Stimulated activated CD8-positive, alpha-beta memory T cell treated with anti-CD3 and anti-CD28 coated beads, Interleukin-15, amount 100 ng/mL, for 24 hours (primary cell): ENCODE measurements at places on chromosomes 2 and 18.

DNA sequence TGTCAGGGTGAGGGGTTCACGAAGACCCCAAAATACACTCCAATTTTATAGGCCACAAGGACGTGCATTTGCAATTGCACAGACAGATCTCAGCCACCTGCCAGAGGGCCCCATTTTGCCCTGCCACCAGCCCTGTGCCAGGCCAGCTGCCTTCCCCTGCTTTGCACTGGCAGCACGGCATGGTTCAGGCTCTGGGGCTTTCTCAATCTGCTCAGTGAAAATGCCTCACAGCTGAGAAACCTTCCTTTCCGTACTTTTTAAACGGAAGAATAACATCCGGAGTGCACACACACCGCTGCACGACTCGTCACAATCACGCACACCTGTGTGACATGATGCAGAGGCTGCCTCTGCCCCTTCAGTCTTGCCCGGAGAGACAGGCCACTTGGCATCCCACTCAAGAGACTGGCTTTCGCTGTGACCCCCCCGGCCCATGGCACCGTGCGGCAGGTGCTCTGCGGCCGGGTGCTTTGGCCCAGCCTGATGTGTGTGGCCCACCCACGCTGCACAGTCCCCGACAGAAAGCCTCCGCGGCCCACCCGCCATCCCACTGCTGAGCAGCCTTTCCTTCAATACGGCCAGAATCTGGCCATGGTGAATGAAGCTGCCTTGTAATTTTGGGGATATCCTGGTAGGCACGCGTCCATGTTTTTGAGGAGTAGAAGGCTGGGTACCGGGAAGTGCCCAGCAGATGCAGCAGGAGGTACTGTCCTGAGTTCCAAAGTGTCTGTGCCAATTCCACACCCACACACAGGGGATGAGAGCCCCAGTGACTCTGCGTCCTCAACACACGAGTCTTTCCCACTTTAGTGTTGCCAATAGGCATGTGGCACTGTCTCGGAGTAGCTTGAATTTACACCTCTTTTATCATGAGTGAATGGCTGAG lies 88.8 kb downstream of the USP40 start:
- DNase-seq = no peak

- DNase-seq = no peak
Measured at GRCh38 chr2:72395096-72395495, 247.4 kb upstream of the CYP26B1 start.

DNA sequence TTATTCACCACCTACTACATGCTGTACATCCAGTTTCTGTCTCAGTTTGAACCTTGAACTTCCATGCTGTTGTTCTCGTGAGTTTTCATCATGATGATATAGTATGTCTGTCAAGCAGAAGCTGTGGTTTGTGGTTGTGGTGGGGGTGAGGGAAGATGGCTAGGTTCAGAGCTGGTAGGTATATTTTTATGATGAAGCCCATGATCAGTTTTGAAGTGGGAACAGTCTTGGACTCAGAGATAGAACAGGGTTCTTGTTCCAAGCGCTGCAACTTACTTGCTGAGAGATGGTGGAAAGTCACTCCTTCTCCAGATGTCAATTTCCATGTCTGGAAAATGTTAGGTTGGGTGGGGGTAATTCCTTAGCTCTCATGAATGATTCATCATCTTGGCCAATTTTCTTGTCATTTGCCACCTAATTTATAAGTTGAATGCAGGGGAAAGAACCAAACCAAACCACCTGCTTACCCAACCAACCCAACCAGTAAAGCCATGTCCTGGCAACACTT lies 21.6 kb downstream of the PMAIP1 start:
- DNase-seq = no peak

GRCh38 chr2:135494503-135494902 lies 36.5 kb downstream of the ZRANB3 start:
- no peak for DNase-seq

DNA sequence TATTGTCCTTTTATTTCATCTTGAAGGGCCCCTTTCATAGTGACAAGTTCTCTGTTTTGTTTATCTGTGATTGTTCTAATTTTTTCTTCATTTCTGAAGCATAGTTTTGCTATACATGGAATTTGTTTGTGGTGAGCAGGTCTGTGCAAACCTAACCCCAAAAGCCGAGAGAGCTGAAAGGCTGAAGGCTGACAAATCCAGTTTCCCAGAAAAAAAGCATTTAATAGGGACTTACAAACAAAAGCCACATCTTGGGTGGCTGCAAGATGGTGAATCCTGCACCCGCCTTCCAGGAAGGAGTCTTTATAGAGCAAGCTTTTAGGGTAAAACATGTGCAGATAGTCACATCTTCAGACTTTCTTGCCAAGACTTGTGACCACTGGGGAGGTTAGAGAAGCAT lies 473.4 kb upstream of the TRIB2 start:
- no peak for DNase-seq

- no peak for DNase-seq
Measured at GRCh38 chr2:38386377-38386776, 9.3 kb upstream of the ATL2 start.

- no peak for DNase-seq
Measured at GRCh38 chr2:37418956-37419355, 74.5 kb downstream of the QPCT start.

- DNase-seq = no peak
Measured at GRCh38 chr2:42438685-42439084, 55.1 kb downstream of the KCNG3 start.

DNA sequence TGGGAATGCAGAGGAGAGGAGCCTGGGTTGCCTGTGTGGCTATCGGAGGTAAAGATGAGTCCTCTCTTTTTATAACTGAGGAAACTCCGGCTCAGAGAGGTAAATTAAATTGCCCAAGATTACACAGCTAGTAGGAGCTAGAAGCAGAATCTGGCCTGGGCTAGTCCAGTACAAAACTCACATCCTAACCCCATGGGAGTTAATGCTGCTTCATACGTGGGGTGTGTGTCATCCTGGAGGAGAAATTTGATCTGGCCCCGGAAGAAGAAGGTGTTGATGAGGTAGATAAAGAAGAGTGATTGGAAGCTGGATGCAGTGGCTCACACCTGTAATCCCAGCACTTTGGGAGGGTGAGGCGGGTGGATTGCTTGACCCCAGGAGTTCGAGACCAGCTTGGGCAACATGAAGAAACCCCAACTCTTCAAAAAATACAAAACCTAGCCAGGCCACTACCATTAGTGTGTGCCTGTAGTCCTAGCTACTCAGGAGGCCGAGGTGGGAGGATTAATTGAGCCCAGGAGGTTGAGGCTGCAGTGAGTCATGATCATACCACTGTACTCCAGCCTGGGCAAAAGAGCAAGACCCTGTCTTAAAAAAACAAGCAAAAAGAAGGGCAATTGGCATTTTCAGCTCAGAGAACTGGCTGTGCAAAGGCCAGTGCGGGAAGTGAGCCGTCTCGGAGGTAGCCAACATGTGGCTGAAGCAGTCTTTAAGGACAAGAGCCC lies 33.7 kb downstream of the CTIF start:
- DNase-seq = no peak

DNA sequence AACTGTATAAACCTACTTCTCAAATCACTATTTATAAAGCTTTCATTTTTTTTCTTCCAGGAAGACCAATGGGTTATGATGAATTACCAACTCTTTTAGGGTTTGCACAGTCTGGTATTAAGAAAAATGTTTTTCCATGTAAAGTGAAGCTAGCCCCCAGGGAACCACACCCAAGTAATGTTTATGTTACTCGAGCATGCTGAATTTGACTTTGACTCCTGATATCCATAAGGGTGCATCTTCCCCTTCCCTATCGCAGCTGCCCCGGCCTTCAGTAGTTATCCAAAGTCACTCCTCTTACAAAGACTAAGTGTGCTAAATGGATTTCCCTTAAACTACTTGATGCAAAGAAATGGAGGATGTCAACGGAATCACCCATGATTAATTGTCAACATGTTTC lies 21.7 kb downstream of the KCTD18 start:
- no peak for DNase-seq

DNA sequence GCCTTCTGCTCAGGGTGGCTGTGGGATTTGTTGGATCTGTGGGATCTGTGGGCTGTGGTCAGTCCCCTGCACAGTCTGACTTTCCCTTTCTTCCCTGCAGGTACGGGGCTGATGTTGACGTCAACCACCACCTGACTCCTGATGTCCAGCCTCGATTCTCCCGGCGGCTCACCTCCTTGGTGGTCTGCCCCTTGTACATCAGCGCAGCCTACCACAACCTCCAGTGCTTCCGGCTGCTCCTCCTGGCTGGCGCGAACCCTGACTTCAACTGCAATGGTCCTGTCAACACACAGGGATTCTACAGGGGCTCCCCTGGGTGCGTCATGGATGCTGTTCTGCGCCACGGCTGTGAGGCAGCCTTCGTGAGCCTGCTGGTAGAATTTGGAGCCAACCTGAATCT lies 17.5 kb downstream of the ASB1 start:
- no peak for DNase-seq

DNA sequence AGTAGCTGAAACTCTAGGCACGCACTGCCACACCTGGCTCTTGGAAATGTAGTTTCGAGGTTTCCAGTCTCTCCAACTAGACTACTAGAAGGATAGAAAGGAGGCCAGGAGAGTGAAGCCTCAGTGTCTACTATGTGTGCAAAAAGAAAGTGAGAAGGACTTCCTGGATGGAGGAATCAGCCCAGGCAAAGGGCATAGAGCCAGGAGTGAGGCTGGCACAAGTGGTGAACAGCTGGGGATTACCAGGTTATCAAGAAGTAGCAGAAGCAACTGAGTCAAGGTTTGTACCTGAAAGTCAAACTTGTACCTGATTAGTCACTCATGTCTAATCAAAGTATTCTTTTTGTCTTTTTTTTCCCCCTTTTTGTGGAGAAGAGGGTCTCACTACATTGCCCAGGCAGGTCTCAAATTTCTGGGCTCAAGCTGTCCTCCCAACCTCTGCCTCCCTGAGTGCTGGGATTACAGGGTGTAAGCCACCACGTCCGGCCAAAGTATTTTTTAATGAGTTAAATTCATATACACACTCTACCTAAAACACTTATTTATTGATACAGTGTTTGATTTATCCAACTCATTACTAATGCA lies 8.7 kb upstream of the FZD5 start:
- no peak for DNase-seq

GRCh38 chr2:222293660-222294630 lies 4.9 kb downstream of the PAX3 start:
- no peak for DNase-seq

DNA sequence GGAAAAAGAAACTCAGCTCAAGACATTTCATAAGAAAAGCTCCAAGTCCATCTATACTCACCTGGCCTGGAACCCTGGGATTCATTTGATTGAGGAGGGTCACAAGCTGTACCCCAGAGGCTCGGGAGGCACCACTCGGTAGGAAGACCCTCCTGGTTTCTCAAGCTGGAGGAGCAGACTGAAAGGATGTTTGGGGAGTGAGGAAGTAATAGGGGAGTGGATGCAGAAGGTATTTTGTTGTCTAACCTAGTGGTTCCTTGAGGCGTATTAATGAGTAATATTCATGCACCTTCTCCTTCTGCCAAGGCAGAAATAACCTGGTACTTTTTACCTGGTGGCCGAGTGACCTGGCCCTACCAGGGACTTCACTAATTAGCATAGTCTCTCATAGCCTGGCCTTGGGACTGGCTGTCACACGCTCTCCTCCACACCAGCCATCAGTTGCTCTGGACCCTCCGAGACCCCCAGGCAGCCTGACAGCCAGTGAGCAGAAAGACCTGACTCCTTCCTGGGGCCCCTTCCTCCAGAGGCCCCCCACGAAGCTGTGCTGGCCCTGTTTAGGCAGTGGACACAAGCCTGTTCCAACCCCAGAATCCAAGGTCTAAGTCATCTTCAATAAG lies 161.4 kb downstream of the BCL2 start:
- no peak for DNase-seq

- no peak for DNase-seq
Measured at GRCh38 chr2:102597788-102598187, 21.6 kb upstream of the SLC9A2 start.

GRCh38 chr2:224885836-224886547 lies 156.3 kb downstream of the DOCK10 start:
- DNase-seq = no peak

GRCh38 chr2:137168552-137168951 lies 403.2 kb downstream of the THSD7B start:
- DNase-seq = no peak

DNA sequence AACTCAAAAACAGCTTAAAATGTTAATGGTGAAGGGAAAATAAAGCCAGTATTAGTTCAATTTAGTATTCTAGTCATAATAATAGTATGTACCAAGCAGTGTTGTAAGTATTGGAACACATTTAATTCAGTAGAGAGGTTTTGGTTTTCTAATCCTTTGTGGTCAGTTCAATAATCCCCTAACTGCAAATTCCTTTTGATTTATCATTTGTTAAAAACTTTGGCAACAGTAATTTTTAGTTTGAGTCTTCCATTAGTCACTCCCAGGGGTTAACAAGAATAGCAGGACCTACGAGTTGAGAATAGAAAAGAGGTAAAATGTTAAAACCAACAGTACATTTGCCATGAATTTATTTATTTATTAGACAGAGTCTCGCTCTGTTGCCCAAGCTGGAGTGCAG lies 10.7 kb downstream of the MRPL44 start:
- DNase-seq = no peak
